Prostate gland (tissue), 2 donors: ENCODE measurements at places on chromosomes 13 and 19. TPM values are rescaled to one million over a fixed set of nuclear protein-coding genes. Genes with fewer than 3 reads are reported as not detected.
A peak's percentile ranks its signal among the peaks of the same experiment; 100 is the strongest.

GRCh38 chr13:74004109-74004508 is 130.1 kb downstream of the KLF12 start:
- no peaks in the 10 kb centered on the region for H3K36me3 ChIP-seq
- H3K27ac ChIP-seq, result no peak overlapping the region

- no peak overlapping the region for H3K4me3 ChIP-seq
- H3K36me3 ChIP-seq, result no peaks in the 10 kb centered on the region
- H3K27me3 ChIP-seq, result no peaks in the 10 kb centered on the region
- peaks cover 24% of the 10 kb centered on the region for H3K4me1 ChIP-seq
- H3K27ac ChIP-seq, result peak overlapping the region; percentile 60
- peak; percentile 29 for DNase-seq
These were observed 3.5 kb downstream of the RNF113B start for GRCh38 chr13:98173431-98174152.

GRCh38 chr19:5445561-5446055 is 9.6 kb upstream of the ZNRF4 start:
- no peak overlapping the region for H3K27ac ChIP-seq
- no peaks in the 10 kb centered on the region for H3K4me1 ChIP-seq
- H3K36me3 ChIP-seq, result no peaks in the 10 kb centered on the region
- no peak overlapping the region for H3K4me3 ChIP-seq

DNA sequence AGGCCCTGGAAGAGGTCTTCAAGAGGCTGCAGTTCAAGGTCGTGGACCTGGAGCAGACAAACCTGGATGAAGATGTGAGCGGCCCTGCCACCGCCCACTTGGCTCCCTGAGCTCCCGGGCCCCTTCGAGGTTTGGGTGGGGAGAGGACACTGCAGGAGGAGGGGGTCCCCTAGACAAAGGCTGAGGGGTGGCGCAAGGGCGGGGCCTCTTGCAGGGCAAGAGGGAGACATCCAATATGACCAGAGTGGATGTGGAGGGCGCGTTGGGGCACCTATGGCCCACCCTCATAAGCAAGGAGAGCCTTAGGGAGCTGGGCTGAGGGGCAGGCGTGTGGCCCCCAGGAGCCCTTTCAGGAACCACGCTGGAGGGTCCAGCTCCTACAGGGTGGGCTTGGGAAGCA is 20.2 kb downstream of the NKPD1 start:
- H3K36me3 ChIP-seq, result no peaks in the 10 kb centered on the region
- no peaks in the 10 kb centered on the region for H3K27me3 ChIP-seq
- H3K4me1 ChIP-seq, result no peaks in the 10 kb centered on the region
- no peak overlapping the region for H3K27ac ChIP-seq

Gene NLRP5
- 0.34 TPM for total RNA-seq

Gene ATXN8OS
- total RNA-seq, result not detected

DNA sequence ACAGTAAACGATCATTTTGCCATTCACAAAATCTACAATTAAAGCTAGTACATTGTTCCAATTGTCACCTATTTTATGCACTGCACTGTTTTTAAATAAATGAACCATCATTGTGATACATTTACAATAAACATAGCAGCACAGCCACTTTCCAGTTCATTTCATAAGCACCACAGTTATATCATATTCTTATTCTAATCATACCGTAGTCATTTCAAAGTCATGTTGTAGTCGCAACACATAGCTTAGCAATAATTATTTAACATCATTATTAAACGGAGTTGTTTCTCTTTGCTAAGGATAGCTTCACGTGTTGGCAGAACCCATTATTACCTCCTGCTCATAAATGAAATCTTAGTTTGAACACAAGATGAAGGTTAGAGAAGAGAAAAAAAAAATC is 2.2 kb upstream of the PCDH9 start:
- H3K27ac ChIP-seq, result no peak overlapping the region
- H3K4me3 ChIP-seq, result no peak overlapping the region
- H3K4me1 ChIP-seq, result no peaks in the 10 kb centered on the region
- no peaks in the 10 kb centered on the region for H3K36me3 ChIP-seq
- H3K27me3 ChIP-seq, result no peaks in the 10 kb centered on the region

DNA sequence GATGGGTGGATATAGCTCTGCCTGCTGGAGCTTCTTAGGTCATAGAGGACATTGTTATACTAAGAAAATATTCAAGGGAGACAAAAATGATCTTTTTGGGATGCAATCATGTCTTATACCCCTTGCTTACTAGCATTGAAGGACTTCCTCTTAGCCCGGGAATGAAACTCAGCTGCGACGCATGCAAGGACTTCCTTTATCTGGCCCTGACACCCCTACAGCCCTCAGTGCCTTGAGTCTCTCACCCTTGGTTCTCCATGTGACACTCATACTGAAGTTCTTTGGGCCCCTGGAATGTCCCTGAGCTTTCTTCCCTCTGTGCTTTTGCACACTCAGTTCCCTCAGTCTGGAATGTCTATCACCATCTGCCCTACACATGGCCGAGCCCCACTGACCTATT is 72.5 kb upstream of the MTIF3 start:
- H3K27ac ChIP-seq, result no peak overlapping the region
- no peaks in the 10 kb centered on the region for H3K36me3 ChIP-seq
- H3K27me3 ChIP-seq, result no peaks in the 10 kb centered on the region
- H3K4me1 ChIP-seq, result no peaks in the 10 kb centered on the region

- no peak overlapping the region for H3K27ac ChIP-seq
- peak; percentile 22 for DNase-seq
- H3K36me3 ChIP-seq, result no peaks in the 10 kb centered on the region
- H3K27me3 ChIP-seq, result no peaks in the 10 kb centered on the region
- H3K4me3 ChIP-seq, result no peak overlapping the region
These were observed 13.6 kb upstream of the ZNF611 start for GRCh38 chr19:52748336-52748950.

GRCh38 chr13:75870397-75870903 is 234.3 kb downstream of the LMO7 start:
- H3K36me3 ChIP-seq, result no peaks in the 10 kb centered on the region

DNA sequence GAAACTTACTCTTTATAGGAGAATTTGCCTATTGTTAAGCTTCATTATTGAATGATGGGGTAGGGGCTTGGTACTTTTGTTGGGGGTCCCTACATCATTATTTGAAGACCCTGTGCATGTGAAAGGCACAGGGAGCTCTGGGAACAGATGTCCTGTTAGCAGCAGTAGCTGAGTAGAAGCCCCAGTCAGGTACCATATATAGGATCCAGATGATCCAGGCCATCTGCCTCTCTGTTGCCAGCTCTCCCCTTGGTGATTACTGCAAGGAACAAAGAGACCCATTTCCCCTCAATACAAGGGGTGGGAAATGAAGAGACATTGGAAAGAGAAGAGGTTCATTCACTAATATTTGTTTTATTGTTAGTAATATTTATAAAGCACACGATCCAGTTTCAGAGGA is 4.4 kb upstream of the MTMR6 start:
- no peak overlapping the region for H3K27ac ChIP-seq
- no peak overlapping the region for H3K4me3 ChIP-seq
- no peak for DNase-seq
- H3K27me3 ChIP-seq, result no peaks in the 10 kb centered on the region
- H3K36me3 ChIP-seq, result no peaks in the 10 kb centered on the region
- H3K4me1 ChIP-seq, result no peaks in the 10 kb centered on the region

DNA sequence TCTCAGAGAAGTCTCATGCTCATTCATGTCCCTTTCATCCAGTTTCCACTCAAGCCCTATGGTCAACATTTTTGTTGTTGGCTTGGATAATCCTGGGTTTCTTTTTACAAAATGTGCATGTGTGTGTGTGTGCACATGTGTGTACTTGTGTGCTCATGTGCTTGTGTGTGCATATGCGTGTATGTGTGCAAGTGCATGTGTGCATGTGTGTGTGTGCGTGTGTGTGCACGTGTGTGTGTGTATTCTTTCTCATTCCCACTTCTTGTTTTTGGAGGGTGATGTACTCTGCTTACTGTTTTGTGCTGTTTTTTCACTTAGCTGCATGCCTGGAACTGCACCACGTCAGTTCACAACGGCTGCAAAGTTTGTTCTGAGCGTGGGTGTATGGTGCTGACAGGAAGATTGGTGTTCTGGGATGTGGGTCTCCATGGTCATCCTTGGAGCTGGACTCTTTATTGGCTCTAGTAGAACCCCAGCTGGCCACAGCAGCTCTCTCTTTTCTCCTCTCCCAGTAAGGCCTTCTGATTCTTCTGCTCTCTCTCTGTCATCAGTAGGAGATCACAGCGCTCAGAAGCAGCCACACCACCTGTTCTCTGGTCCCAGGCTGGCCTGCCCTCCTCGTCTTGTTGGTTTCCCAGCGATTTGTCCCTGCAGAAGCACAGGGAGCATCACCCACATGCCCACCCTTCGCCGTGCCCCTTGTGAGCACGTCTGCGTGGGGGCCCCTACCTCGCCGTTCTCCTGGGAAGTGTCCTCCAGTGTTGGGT is 60.8 kb downstream of the SOX1 start:
- H3K4me3 ChIP-seq, result no peak overlapping the region
- no peak for DNase-seq
- no peaks in the 10 kb centered on the region for H3K4me1 ChIP-seq
- H3K36me3 ChIP-seq, result no peaks in the 10 kb centered on the region

Gene SUCLA2
- 45.7 TPM for total RNA-seq

DNA sequence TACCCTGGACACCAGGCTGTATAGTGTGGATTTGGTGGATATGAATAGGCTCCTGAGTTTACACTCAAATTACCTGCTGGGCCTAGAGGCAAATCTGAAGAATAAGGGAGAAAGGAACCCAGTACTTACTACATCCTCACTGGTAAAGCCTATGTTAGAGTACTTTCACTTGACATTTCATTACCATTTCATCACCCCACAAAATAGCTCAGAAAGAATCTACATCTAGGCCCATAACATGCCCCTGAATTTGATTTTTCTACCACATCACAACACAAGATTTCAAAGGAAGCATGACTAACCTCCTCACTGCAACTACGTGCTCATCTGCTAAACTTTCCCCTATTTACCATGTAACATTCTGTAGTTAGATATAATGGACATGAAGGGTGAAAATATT is 43.3 kb downstream of the VWA8 start:
- no peaks in the 10 kb centered on the region for H3K27me3 ChIP-seq
- DNase-seq, result no peak
- H3K27ac ChIP-seq, result no peak overlapping the region
- no peak overlapping the region for H3K4me3 ChIP-seq
- no peaks in the 10 kb centered on the region for H3K4me1 ChIP-seq

- H3K36me3 ChIP-seq, result no peaks in the 10 kb centered on the region
- no peak for DNase-seq
- H3K27me3 ChIP-seq, result no peaks in the 10 kb centered on the region
- no peak overlapping the region for H3K27ac ChIP-seq
- no peaks in the 10 kb centered on the region for H3K4me1 ChIP-seq
These were observed 44.7 kb upstream of the SIAH3 start for GRCh38 chr13:45896285-45896684.

Gene F10
- 48.0 TPM for total RNA-seq

DNA sequence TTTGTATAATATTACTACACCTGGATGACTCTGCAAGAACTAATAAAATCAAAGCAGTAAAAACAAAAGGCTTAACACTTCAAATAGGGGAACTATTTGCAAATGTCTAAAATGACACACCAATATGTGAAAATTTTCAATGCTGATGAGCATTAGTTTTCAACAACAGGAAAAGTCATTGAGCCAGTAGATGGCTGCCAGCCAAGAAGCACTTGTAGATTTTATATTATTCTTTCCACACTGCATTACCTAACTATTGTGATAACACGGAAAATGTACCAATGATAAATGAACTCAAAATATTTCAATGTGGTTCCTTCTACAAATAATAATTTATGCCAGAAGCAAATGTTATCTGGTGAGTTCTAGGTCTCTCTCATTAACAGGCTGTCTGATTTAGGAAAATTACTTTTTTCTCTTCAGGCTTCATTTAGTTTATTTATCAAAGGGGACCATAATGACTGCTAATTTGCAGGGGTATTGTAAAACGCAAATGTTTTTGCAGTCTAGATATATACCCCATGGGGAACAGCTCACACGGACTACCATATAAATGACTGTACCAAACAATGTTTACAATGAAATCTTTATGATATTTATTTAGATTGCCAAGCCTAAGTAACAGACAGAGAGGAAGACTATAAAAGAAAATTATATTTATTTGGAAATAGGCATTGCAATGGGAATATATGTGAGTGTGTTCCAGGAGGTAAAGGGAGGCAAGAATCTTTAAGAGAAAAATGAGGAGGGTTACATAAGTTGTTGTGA is 407.8 kb downstream of the LIG4 start:
- H3K27ac ChIP-seq, result no peak overlapping the region
- DNase-seq, result no peak
- no peak overlapping the region for H3K4me3 ChIP-seq
- H3K36me3 ChIP-seq, result no peaks in the 10 kb centered on the region
- no peaks in the 10 kb centered on the region for H3K4me1 ChIP-seq

Gene TPTE2
- total RNA-seq, result 1.1 TPM

Gene PTPRS
- 221 TPM for total RNA-seq

- H3K27ac ChIP-seq, result no peak overlapping the region
- no peaks in the 10 kb centered on the region for H3K27me3 ChIP-seq
- no peaks in the 10 kb centered on the region for H3K4me1 ChIP-seq
- H3K4me3 ChIP-seq, result no peak overlapping the region
These were observed 6.8 kb downstream of the FREM2 start for GRCh38 chr13:38693641-38694040.

Gene CXCL17
- 4.8 TPM for total RNA-seq

DNA sequence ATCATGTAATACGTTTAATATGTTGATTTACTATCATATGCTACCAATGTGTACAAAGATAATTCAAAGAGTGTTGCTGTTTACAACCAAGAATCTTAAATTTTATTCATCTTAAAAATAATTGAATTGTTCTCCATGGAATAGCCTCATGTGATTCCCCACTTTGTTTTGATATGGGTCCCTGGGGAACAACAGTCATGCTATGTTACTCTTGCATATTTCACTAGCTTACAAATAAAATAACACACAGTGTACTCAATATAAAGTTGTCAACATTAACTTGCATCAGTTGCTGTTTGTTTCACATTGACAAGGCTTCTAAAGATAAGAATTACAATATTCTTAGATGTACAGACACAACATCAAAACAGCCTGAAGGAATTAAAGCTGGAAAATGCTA is 2.3 kb downstream of the ENOX1 start:
- no peaks in the 10 kb centered on the region for H3K27me3 ChIP-seq
- H3K4me3 ChIP-seq, result no peak overlapping the region
- H3K4me1 ChIP-seq, result no peaks in the 10 kb centered on the region
- no peaks in the 10 kb centered on the region for H3K36me3 ChIP-seq
- H3K27ac ChIP-seq, result no peak overlapping the region
- no peak for DNase-seq

DNA sequence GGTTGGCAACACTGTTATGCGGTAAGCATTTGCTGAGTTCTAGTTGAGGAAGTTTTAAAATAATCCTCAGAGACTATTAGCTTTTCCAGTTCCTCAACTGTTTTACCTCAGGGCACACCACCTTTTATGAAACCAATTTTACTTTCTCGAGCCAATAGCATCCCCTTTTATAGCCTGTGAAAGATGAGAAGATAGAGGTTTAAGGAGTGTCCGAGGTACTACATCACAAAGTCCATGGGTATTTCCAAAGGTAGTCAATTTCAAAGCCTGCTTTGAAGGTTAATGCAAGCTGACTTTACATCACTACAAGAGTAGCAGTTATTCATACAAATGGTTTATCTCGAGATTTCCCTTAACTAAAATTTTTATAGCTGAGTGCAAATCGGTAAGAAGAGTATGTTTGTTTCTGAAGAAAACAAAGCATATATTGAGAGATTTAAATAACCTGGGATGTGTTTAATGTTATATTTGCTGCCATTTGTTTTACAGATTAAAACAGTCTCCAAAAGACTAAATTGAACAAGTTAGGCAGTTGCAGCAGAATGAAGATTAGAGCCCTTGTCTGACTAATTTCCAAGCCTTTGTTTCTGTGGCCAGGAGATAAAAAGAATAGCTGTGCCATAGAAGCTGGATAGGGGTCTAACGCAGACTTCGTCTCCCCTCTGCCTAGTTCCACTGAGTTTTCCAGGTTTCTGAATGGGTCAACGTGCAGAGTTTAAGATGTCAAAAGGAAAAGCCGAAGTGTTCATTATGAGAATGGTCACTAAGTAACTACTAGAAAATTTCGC is 74.7 kb upstream of the TRPC4 start:
- no peak for DNase-seq
- no peaks in the 10 kb centered on the region for H3K4me1 ChIP-seq
- H3K27me3 ChIP-seq, result no peaks in the 10 kb centered on the region
- no peak overlapping the region for H3K27ac ChIP-seq
